Activated CD4-positive, alpha-beta memory T cell treated with anti-CD3 and anti-CD28 coated beads, Interleukin-2, amount 10 ng/mL, durations not matched to agents 7 days and 5 days (primary cell): ENCODE measurements at places on chromosomes 16 and 17. TPM values are rescaled to one million over a fixed set of nuclear protein-coding genes. Genes with fewer than 3 reads are reported as not detected.

CYBC1 gene
- 313 TPM for total RNA-seq

TOB1 gene
- 121 TPM for total RNA-seq

BICDL2 gene
- total RNA-seq = 1.4 TPM

ABI3 gene
- 46.3 TPM for total RNA-seq

DDX5 gene
- 732 TPM for total RNA-seq

SCO1 gene
- 19.9 TPM for total RNA-seq

ZG16 gene
- not detected for total RNA-seq

SRCIN1 gene
- 0.05 TPM for total RNA-seq

CTNS gene
- 26.5 TPM for total RNA-seq

KRT24 gene
- not detected for total RNA-seq

KRT28 gene
- not detected for total RNA-seq

HNF1B gene
- not detected for total RNA-seq

GRIN2A gene
- not detected for total RNA-seq

CCL1 gene
- total RNA-seq = 4.8 TPM

BRD7 gene
- 101 TPM for total RNA-seq

NDE1 gene
- total RNA-seq = 133 TPM

NIP7 gene
- total RNA-seq = 36.7 TPM

CAVIN1 gene
- 1.0 TPM for total RNA-seq

ZNF830 gene
- total RNA-seq = 25.4 TPM

GAS2L2 gene
- total RNA-seq = not detected

DNA sequence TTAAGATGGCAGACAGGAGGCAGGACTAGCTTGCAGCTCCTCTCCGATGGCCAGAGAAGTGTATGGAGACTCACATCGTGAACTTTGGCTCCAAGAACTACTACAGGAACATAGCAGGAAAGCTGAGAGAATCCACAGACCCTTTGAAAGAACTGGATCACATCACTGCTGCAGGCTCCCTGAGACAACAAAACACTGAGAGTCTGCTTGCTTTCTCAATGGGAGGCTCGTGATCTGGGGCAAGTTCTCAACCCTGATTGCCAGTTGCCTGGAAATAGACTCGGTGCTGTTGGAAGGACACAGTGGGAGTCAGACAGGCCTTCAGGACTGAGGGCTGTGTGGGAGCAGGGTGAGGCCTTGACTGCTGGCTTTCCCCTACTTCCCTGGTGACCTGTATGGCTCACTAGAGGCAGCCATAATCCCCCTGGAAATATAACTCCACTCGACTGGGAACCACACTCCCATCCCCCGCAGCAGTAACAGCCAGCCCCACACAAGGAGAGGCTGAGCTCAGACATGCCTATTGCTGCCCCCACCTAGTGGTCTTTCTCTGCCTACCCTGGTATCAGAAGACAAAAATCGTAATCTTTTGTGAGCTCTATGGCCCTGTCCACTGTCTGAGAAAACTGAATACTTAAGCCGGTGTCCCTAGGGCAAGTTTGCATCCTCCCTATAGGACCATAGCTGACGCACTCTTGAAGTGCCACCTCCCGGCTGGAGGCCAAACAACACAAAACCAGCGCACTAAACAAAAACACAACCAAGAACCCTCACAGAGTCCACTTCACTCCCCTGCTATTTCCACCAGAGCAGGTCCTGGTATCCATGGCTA, 238.4 kb downstream of the CEP112 start:
- DNase-seq = no peak

DNA sequence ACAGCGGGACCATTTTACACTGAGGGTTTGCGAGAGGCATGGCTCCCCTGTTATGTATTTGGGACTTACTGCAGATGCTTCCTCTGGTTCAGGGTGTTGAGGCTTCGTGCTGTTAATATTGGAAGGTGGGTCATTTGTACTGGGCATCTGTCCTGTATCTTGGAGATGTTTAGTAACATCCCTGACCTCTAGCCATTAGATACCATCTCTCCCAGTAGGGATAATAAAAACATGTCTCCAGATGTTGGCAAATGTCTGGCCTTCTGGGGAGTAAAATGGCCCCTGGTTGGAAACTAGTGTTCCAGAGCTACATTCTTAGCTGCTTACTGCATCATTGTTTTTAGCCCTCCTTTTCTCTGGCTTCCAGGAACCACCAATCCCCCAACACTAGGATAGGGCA, 388.0 kb downstream of the WWOX start:
- DNase-seq = no peak

DNA sequence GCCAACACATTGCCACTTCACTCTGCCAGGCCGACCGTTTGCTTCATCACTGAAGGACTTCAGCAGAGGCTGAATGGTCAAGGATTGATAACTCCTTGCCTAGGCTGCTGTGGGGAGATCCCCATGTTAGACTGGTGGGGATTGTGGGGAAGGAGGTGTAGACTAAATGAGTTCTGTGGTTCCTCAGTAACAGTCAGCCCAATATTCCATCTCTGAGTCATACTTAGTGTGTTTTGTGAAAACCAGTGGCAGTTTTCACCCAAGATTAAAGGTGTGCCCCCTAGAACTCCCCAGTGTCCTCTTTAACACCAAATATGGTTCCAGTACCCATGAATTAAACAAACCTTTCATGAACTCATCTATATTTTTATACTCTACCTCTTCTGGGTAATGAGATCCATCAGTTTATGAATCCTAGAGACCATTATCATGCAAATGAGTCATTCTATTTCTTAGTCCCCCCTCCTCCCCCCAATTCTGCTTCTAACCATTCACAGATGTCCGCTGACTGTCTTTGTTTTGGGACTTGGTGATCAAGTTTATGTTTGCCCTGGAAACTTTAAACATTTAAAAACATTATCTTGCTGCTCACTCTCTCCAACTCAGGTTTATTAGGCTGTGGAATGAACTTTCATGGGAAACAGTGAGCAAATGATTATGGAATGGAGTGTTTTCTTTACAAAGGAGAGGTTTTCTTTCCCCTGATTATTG, 66.8 kb upstream of the GAS7 start:
- DNase-seq = no peak

- no peak for DNase-seq
These were observed 13.9 kb downstream of the PER1 start for GRCh38 chr17:8138374-8138671.

- no peak for DNase-seq
These were observed 168.0 kb upstream of the FOXF1 start for GRCh38 chr16:86342161-86342834.

DNA sequence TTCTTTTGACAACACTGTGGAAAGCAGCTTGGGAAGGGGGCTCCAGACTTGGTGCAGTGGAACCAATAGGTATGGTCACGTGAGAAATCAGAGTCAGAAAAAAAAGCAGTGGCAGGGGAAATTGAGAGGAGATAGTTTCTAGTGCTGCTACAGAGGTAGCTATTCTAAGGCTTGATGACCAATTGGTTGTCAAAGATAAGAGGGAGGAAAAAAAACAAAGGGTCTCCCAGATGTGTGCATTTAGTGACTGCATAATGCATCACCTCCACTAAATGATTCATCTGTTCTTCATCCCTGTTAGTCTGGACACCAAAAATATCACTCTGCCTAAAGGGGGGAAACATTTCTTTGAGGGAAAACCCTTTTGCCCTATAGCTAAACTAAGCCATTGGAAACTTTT, 56.5 kb downstream of the PIGL start:
- DNase-seq = no peak

DNA sequence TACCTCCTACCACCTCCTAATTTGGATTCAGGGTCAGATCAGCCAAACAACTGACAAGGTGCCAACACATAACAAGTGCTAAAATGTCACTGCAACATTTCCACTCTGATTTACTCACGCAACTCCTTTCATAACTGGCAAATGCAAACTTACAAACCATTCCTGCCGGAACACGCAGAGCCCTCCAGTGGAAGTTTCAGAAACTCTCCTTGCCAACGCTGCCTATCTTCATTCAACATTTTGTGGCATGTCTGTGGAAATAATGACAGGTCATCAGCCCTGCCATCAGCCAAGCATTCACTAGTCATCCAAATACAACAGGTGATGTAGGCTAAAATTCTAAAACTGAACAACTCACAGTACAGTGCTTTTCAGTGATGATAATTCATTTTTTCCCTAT, 37.7 kb upstream of the OR3A1 start:
- no peak for DNase-seq

GRCh38 chr16:46986438-46986837, 13.0 kb upstream of the DNAJA2 start:
- DNase-seq = no peak

DNA sequence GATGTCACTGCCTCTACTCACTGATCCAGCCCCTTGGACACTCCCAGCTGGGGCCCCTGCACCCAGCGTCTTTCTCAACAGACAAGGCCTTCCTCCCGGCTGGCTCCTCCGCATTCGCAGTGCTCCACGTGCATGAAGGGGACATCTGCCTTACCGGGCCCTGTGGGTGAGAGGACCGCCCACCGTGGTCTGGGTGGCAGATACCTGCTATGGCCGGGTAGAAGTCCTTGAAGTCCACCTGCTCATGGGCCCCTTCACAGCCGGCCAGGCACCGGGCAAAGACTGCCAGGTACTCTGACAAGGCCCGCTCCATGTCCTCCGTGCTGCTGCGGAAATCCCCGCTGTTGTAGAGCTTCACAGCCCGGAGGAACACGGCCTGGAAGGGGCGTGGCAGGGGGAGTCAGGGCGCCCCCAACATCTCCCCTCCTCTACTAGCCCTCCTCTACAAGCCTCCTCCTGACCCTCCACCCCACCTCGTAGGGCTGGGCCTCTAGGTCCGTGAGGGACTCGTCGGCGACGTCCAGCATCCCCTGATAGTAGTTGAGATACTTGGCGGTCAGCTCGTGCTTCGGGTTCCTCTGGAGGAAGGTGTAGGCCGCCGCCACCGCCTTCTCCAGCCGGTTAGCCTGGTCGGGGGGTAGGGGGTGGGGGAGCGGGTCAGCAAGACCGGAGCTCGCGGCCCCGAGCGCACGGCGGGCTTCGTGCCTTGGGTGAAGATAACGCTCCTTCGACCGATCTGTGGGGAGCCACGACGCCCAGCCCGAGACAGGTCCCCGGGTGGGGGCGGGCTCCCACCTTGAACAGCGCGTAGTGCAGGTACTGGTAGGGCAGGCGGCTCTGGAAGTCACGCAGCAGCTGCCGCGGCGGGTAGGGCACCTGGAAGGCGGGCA, 845 bp downstream of the P3H4 start:
- no peak for DNase-seq

DNA sequence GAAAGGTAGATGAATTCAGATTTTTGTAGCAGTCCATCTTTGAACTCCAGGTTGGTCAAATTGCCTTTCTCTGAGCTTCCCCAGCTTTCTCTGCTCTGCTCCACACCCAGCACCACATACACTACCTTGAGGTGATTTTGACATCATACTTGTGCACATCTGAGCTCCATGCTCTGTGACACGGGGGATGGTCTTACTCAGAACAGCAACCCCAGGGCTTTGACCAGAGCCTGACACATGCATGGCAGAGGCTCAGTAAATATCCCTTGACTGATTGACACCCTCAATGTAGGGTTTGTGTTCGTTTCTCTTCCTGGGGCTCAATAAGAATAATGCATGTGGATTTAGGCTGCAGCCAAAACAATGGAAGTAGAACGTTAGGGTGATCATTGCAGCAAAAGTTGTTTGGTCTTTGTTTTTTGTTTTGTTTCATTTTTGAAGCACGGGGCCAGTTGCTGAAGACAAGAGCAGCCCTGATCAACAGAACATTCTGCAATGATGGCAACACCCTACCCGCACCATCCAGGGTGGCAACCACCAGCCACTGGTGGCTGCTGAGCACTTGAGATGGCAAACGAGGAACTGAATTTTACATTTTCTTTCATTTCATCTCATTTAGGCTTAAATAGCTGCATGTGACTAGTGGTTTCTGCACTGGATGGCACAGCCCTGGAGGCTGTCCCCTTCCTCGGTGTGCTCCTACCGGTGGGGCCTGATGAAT, 224.8 kb upstream of the TNRC6C start:
- no peak for DNase-seq

- no peak for DNase-seq
These were observed 585.1 kb upstream of the CDH5 start for GRCh38 chr16:65781363-65781762.

- no peak for DNase-seq
These were observed 4.8 kb upstream of the CCL3 start for GRCh38 chr17:36094746-36095145.

- DNase-seq = no peak
These were observed 23.0 kb upstream of the CYLD start for GRCh38 chr16:50718761-50719400.

- DNase-seq = no peak
These were observed 38.8 kb upstream of the HOXB13 start for GRCh38 chr17:48767263-48767774.

- no peak for DNase-seq
These were observed 6.8 kb upstream of the CNOT1 start for GRCh38 chr16:58636466-58636865.

- DNase-seq = no peak
These were observed 46.9 kb upstream of the NKD1 start for GRCh38 chr16:50501251-50501650.

GRCh38 chr17:43698678-43699437, 37.1 kb upstream of the MEOX1 start:
- DNase-seq = no peak

DNA sequence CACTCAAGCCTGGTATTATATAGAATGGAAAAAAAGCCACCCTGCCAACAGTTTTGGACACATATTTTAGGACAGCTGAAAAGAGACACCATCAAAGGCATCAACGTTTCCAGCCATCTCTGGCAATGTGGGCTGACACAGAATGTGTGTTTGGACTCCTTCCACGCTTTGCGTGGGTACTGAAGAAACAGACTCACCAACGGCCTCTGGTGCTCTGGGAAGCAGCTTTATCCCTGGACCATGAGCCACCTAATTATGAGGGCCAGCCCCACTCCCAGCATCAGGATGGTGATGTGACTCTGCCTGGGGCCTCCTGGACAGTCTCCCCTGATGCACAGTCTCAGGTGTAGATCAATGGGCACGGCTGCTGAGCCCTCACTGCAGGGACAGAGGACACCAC, 27.9 kb downstream of the CCDC57 start:
- no peak for DNase-seq

GRCh38 chr17:47850692-47851573, at the start of gene SP6:
SP6 (minus strand) TSS chr17:47851163; CDS start chr17:47848429, 2,734 bp downstream.
- peak; percentile 65 for DNase-seq

GRCh38 chr16:87815567-87815966, 49.8 kb upstream of the KLHDC4 start:
- DNase-seq = no peak

DNA sequence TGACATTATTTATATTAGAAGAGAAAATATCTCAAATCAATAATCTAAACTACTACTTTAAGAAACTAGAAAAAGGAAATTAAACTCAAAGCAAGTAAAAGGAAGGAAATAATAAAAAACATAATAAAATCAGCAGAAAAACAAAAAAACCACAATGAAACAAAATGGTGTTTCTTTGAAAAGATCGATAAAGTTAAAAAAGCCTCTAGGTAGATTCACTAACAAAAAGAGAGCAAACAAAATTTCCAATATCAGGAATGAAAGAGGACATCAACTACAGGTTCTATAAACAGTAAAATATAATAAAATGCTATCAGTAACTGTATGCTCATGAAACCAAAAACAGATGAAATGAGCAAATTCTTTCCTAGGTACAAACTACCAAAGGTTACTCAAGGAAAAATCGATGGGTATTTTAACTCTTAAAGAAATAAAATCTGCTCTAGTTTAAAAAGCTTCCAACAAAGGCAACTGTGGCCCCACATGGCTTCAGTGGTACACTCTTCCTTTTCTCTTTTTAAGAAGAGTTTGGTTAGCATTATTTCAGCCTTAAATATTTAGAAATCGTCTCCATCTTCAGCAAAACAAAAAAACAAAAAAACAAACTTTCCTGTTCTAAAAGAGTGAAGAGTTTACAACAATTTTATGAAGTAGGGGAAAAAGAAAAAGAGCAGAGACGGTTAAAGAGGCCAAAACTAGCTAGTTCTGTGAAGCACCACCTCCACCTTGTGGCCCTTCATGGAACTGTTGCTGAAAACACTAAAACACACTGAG, 102.2 kb downstream of the TRIM37 start:
- peak; percentile 76 for DNase-seq
